Fibroblast of skin of left biceps (primary cell): ENCODE measurements at places on chromosomes 2 and 18.

DNA sequence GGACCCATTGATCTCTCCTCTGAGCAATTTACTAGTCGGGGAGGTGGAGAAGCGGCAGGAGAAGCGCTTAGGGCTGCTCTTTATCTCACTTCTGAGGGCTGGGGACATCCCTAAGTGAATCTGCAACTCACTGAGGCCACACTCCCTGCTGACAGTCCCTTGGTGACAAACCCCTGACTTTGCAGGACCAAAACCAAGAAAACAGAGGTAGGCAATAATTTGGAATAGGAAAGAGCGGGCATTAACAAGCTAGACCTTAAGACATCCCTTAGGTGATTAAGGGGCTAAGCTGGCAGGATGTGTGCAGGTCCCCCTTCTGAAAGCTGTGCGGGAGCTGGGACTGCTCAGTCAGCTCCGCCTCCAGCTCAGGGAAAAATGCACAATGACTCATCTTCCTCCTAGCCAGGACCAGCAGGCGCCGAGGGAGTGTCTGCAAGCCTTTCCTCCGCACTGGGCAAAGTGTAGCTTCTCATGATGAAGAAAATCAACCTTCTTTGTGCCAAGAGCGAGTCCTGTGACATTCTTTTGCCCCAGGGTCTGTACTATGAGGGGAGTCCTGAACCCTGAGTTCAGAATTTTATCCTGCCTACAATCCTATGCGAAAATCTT lies 63.3 kb downstream of the BOD1L2 start:
- DNase-seq, result peak; percentile 20

- no peak for DNase-seq
Observed at GRCh38 chr2:237563816-237564215, 2.6 kb upstream of the PRLH start.

DNA sequence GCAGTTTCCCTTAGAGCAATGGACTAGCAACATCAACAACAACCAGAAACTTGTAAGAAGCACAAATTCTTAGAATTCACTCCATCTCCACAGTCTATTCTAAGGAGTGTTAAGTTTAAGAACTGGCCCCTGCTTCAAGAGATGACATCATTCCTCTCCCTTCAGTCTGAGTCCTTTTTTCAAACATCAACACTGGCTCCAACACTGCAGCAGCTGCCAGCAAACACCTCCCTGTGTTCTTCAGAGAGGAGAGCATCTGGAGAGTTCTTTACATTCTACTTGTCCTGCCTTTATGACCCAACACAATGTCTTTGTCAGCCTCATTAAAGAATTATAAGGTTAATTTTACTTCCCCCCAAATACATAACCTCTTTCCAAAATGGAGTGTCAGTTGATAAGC lies 122.3 kb downstream of the HNMT start:
- no peak for DNase-seq

DNA sequence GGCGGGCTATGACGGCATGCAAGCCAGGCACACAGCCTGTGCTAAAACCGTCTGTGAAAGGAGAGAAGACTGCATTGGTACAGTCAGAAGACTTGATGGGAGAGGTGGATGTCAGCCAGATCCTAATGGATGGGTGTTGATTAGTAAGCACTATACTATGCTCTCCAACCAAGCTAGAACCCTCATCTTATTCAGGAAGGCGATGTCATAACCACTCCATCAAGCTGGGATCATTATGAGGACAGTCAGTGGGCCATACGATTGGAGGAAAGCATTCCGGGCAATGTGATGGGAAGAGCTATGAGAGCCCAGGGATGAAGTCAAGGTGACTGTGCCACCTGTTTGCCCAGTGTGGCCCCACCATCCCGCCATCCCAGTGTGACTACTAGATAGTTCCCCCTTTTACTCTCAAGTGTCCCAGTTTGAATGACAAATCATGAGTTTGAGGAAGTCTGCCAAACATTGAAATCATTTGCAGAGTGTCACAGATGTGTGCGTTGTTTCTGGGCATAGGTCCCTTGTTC lies 66.4 kb downstream of the MRPS9 start:
- peak; percentile 60 for DNase-seq
